Cortex of kidney (tissue), 1 donor: ENCODE measurements at places on chromosomes 3 and 15.

DNA sequence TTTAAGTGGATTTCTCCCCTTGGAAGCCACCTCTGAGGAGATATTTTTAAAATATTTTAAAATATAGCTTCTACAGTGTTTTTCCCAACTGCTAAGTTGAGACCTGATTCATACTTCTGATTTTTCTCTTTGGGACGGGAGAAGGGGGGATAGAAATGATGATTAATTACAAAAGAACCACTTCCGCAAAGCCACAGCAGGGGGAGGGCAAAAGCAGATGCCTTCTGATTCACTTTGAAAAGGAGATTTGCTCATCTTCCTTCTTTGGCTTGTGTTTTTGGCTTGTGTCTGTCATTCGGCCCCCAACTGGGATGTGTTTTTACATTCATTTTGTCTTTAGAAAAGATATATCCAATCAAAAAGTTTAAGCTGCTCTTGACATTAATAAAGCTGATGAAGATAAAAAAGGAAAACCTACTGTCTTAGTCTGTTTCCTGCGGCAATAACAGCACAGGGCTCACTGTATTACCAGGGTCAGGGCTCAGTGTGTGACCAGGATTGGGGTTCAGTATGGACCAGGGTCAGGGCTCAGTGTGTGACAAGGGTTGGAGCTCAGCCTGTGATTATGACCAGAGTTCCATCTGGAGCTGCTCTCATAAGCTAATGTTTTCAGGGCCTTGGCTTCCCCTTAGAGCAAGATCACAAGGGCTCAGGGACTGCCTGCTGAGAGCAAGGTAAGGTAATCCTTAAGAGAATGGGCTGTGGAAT is 223.2 kb downstream of the MTHFS start:
- no peak for DNase-seq

- no peak for DNase-seq
These were observed 74.6 kb downstream of the CNTN3 start for GRCh38 chr3:74539876-74540275.

GRCh38 chr3:191176038-191176785 is 22.8 kb upstream of the OSTN start:
- DNase-seq = no peak

GRCh38 chr3:127071597-127072001 is 88.7 kb downstream of the PLXNA1 start:
- no peak for DNase-seq

DNA sequence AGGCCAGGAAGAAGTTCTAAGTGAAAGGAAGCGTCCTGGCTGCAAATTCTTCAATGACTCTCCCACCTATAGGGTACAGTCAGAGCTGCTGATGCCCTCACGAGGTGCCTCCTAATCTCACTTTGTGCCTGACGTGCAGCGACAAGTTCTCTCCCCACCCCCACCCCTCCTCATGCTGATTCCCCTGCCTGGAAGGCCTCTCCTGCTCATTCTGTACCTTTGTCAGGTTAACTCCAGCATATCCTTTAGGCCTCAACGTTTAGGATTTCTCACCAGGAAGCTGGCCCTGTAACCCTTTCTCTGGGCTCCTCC is 25.0 kb downstream of the SLC12A8 start:
- DNase-seq = no peak

GRCh38 chr3:98705212-98705611 is 57.9 kb upstream of the ST3GAL6 start:
- no peak for DNase-seq

- DNase-seq = no peak
These were observed 163.8 kb downstream of the SV2B start for GRCh38 chr15:91263632-91264531.

GRCh38 chr3:115537669-115538068 is 85.6 kb upstream of the GAP43 start:
- no peak for DNase-seq

GRCh38 chr3:175672119-175672689 is 813.1 kb downstream of the NAALADL2 start:
- DNase-seq = no peak

- no peak for DNase-seq
These were observed 7.2 kb upstream of the IVD start for GRCh38 chr15:40398413-40398873.

GRCh38 chr3:181955566-181955965 is 243.8 kb downstream of the SOX2 start:
- no peak for DNase-seq

DNA sequence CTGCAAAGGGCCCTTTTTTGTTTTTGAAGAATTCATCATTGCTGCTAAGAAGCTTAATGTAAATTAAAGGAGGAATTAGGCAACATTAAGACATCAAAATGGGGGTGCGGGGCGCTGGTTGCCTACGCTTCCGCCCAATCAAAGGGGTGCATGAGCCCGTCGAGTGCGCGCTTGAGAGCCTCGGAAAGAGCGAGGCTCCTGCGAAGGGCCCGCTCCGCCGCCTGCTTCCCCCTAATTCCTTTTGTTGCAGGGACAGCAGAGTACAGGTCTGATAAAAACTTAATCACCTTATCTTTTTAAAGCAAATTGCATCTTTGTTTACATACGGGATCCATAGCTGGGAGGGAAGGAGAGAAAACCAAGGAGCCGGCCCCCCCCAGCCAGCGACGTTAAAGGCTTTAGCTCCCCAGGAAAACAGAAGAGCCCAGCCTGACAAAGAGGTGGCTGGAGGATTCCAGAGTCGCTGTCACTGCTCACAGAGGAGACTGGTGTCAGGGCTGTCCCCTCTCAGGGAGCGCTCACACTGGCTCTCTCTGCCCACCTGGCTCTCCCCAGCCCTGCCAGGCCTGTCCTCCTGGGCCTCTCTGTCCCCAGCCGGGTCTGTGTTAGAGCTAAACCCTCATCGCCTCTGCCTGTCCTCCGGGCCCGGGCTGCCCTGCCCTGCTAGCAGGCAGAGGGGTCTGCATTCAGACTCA is 67.3 kb downstream of the DNAJB8 start:
- no peak for DNase-seq

- no peak for DNase-seq
These were observed at the start of gene IRAK2 for GRCh38 chr3:10164546-10165393. Gene IRAK2, plus strand, starts transcription at chr3:10164919. Its CDS starts 36 bp downstream, at chr3:10164955.

GRCh38 chr3:22704166-22704565 is 499.0 kb upstream of the UBE2E2 start:
- no peak for DNase-seq

GRCh38 chr15:43541785-43542184 is 24.4 kb downstream of the MAP1A start:
- DNase-seq = no peak

DNA sequence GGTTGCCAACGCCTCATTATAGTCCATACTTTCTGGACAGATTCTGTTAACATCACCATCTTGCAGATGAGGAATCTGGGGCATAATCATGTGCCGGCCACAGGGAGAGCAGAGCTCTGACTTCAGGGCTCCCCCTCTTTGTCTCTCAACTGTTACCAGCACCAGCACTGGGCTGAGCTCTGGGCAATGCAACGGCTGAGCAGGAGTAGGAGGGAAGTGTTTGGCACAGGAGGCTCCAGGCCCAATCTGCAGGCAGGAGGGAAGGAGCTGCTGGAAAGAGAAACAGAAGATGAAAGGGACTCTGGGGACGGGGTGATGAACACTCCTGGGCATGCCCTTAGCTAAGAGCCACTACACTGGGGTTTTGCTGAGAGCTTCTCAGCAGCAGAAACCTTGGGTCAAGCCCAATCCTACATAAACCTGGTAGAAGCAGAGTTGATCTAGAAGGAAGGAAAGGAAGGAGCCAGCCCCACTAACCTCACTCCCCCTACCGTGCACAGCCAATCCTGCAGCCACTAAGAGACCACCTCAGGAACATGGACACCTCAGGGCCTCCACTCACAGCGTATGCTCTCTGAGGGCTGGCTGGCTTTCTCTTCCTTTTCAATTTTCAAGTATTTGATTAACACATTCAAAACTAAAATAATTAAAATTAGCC is 73.1 kb upstream of the SPATA12 start:
- no peak for DNase-seq

GRCh38 chr15:31393444-31394091 is 66.9 kb downstream of the KLF13 start:
- no peak for DNase-seq

DNA sequence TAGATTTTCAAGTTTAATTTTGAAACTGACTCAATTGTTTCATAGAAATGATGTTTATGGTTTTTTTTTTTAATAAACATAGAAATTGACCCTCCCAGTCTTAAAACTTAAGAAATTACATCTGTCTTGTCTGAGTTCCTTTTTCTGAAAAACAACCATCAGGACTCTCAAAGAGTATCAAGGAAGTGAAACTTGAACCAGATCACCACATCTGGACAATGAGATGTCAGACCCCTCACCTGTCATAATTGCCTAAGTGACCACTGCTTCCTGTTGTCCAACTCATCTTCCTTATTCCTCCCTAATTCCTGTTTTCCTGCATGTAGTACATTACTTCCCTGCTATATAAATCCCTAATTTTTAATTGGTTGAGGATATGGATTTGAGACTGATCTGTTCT is 441.5 kb upstream of the ARHGEF26 start:
- DNase-seq = no peak

- no peak for DNase-seq
These were observed 88.3 kb downstream of the MYO5A start for GRCh38 chr15:52440414-52440813.

DNA sequence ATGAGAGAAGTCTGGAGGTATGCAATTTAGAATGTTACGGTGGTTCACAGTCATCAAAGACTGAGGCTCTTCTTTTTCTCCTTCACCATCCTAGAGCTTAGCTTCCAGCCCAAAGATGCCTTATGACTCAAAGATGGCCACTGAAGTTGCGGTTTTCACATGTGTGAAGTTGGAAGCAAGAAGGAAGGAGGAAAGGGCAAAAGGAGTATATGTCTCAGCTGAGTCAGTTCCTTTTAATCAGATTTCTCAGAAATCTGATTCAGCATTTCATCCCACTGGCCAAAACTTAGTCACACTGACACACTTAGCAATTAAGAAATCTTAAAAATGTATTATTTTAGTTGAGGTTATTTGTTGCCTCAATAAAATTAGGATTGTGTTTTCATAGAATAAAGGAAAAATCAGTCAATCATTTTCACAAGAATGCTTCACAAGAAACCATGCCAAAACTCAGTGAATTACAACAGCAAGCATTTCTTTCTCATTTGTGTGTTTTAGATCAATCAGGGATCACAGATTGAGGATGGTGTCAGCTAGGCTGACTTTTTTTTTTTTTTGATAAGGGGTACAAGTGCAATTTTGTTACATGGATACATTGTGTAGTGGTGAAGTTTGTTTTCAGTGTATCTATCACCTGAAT is 211.1 kb upstream of the GADL1 start:
- no peak for DNase-seq

DNA sequence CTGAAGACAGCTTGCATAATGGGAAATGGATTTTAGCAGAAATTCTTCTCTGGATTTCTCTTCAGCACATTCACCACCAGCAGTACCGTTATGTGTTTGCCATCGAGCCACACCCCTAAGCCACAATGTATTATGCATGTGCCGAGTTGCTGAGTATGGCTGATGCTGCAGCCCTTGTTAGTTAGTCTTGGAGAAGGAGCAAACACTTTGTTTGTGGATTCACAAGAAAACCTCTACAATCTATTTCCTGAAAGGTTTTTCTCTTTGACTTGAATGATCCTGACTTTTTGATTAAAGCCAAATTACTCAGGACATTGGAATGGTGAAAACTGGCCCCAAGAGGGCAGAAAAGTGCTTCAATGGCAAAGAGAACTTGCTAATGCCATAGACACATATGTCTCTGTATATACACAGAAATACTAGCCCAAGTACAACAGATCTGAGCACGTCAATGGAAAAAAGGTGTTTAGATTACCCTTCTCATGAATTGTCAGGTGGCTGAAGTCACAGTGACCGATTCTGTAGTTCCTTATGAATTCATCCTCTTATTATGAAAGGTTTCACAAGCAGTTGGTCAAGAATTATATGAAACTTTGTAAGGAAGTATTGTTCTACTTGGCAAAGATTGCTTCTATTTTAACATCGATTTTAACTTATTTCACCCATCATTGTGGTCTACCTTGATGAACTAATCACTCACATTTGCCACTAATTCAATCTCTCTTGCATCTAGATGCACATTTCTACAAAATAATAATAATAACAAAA is 103.0 kb downstream of the P3H2 start:
- DNase-seq = no peak

DNA sequence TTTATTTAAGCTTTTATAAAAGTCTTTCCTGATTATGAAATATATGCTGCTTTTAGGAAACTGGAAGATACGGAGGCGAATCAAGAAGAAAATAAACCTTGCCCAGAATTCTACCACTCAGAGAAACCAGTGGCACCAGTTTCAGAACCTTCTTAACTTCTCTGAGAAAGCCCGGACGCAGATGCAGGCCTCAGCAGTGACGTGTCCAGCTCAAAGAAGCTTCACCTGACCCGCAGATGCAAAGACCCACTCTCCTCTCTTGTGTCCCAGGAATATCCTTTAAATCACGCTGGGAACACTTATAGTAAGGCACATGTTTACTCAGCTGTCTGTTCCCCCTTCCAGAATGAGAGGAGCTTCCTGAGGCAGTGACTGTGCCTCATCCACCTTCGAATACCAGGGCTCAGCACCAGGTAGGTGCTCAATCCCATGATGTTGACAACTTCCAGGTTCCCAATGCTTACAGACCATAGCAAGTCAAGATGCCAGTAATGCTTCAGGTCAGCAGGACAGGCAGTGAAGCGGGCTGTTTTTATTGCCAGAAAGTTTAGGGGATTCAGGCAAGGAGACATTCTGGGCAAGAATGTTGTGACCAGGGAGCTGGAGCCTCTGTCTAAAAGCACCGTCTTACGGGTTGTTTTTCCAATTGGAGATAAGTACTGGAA is 39.9 kb upstream of the LDHAL6B start:
- no peak for DNase-seq
